Right renal pelvis (tissue), 4 donors: ENCODE measurements at places on chromosomes 3 and 15.

DNA sequence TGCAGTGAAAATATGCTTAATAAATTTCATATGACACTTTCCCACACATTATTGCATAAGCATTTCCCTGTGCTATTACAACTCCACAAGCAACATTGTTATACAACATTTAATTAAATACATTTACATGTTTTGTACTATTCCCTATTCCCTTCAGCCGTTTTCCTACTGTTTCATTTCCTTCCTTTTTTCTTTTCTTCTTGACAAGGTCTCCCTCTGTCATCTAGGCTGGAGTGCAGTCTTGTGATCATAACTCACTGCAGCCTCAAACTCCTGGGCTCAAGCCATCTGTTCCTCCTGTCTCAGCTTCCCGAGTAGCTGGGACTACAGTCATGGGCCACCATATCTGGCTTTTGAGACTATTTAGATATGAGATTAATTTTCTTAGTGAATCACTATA, 254.7 kb downstream of the NFKBIZ start:
- no peak for DNase-seq

GRCh38 chr3:17290894-17291293, 406.1 kb downstream of the PLCL2 start:
- DNase-seq: no peak

GRCh38 chr3:181358562-181358961, 353.2 kb upstream of the SOX2 start:
- DNase-seq: no peak

DNA sequence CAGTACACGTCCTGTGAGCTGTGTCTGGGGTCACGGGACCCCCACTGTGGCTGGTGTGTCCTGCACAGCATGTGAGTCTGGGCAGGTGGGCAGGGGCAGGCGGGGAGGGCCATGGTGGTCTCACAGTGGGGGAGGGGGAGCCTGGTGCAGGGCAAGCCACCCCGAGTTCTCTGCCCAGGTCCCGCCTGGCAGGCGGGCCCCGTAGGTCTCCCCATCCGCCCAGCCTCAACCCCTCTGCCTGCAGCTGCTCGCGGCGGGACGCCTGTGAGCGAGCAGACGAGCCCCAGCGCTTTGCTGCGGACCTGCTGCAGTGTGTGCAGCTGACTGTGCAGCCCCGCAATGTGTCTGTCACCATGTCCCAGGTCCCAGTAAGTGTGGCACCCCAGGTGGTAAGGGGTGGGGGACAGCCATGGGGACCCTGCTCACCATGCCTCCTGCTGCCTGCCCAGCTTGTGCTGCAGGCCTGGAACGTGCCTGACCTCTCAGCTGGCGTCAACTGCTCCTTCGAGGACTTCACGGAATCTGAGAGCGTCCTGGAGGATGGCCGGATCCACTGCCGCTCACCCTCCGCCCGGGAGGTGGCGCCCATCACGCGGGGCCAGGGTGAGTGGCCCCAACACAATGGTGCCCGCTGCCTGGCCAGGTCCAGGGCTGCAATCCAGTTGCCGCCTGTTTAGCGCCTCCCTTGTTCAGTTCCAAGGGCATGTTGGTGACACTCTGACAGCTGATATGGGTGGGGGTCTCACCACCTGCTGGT, 21.9 kb downstream of the PLXNA1 start:
- DNase-seq: no peak

DNA sequence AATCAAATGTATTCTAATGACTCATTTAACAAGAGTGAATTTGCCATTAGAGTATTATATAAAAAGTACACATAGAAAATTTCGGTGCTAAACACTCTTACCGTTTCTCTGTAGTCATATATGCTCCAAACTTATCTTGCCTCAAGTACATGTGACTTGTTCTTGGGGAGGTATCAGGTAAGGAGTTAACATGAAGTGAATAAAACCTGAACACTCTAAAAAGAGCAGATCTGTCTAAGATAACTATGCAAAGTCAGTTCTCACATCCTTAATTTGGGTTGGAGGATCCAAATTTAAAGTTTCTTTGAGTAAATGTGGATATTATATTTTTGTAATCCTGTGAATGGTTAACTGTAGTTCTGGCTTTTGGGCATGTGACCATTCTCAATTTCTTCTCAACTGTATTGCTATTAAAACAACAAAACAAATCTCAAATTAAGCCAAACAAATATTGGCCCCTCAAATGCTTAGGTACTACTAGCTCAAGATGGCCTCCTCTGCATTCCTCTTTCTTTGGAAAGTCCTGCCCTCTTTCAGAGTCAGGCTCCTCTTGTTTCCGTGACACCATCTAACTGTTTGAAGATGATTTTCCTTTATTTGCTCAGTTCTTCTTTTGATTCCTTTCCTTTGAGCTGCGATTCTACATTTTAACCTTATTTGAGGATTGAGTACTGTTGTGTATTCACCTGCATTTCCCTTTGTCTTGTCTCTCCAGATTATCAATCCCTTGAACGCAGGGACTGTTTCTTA, 4.2 kb downstream of the EDEM1 start:
- no peak for DNase-seq

GRCh38 chr3:87975716-87976115, 83.1 kb downstream of the CGGBP1 start:
- DNase-seq: no peak

DNA sequence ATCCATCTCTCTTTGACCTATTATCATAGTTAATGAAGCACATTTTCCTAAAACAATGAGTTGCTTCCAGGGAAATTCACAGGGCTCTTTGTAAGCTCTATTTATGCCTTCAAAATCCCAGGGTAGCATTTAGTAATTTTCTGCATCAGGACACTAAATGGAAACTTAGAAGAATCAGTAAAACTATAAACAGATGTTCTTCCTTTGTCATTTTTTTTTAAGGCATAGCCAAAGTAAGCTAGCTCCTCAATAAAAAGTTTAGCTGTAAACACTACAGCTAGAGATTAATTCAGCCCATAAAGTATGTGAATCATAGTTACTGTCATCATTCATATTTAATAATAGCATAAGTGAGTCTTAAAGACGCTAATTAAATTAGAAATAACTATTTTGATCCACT, 79.3 kb downstream of the RPL22L1 start:
- DNase-seq: no peak

DNA sequence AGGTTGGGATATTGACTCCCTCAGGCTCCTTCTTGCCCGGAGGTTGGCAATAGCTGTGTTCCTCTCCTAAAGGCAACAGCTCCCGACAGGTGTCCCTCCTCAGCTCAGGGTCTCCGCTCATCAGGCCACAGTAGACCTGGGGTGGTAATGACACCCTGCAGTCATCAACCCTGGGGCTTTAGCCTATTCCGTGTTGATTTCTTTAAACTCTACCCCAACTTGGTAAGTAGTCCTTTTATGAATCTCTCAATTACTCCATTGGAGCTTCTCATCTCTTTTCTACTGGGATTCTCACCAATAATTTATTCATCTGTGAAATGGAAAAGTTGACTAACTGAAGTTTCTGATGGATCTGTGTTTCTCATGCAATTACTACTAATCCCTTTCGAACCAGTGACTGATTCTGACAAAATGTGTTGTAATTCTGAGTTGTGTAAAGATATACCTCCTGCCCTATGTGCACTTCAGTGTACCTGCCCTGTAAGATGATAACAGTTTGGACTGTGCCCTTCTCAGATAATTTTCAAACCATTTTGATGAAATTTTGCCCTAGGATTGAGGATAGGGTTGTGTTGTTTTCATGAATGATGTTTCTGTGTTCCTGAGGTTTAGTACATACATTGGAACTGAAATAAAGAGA, 89.7 kb downstream of the RPL39L start:
- no peak for DNase-seq

GRCh38 chr3:9888540-9888939, 1.9 kb upstream of the JAGN1 start:
- no peak for DNase-seq

DNA sequence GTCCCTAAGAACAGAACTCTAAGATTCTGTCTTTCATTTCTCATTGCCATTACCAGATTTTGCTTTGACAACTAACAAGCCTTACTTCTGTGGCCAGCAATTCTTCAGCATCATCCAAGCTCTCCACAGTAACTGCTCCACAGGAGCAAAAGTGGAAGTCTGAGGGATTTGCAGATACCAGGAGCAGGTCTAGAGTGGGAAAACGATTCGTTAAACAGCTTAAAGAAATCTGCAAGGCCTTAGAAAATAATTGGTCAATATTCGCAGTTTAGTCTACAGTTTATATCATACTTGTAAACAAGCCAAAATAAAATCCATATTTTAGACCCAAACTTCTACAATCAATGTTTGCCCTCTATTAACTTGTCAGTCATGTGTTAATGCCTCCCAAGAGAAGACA, 24.1 kb downstream of the MYH15 start:
- DNase-seq: no peak

DNA sequence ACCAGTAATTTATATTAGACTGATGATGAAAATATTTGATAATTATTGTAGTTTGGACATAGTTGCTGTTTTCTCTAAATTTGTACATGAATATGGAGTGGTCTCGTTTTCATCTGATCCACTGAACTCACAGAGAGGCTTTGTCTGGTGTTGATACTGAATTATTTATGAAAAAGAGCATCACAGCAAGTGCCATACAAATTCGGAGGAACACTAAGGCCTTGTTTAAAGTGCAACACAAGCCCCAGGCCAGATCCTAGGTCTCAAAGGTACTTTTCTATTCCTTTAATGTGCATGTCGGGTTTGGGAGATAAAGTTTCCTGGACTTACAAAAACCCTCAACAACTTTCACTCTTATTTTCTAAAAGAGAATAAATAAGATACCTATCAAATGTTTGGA, 796.8 kb upstream of the EPHA6 start:
- DNase-seq: no peak
